ENCODE measurements at places on chromosomes 12 and 14. TPM values are rescaled to one million over a fixed set of nuclear protein-coding genes. Genes with fewer than 3 reads are reported as not detected.

Gene LRRIQ1
- not detected for total RNA-seq

Gene PDE3A
- total RNA-seq, result not detected

Gene WNT1
- not detected for total RNA-seq

- no peak overlapping the region for H3K4me3 ChIP-seq
- H3K27ac ChIP-seq, result no peak overlapping the region
- H3K27me3 ChIP-seq, result no peaks in the 10 kb centered on the region
- H3K36me3 ChIP-seq, result no peaks in the 10 kb centered on the region
- H3K4me1 ChIP-seq, result no peaks in the 10 kb centered on the region
- no peak for DNase-seq
Observed at GRCh38 chr14:59376686-59377085, 88.5 kb downstream of the GPR135 start.

- no peak overlapping the region for H3K4me3 ChIP-seq
- no peak for DNase-seq
- no peak overlapping the region for H3K27ac ChIP-seq
Observed at GRCh38 chr12:44058366-44058765, 222.5 kb downstream of the TMEM117 start.

GRCh38 chr12:56897844-56898361, 36.3 kb downstream of the SDR9C7 start:
- H3K36me3 ChIP-seq, result no peaks in the 10 kb centered on the region
- DNase-seq, result no peak
- no peak overlapping the region for H3K27ac ChIP-seq
- H3K27me3 ChIP-seq, result no peaks in the 10 kb centered on the region
- no peak overlapping the region for H3K4me3 ChIP-seq

DNA sequence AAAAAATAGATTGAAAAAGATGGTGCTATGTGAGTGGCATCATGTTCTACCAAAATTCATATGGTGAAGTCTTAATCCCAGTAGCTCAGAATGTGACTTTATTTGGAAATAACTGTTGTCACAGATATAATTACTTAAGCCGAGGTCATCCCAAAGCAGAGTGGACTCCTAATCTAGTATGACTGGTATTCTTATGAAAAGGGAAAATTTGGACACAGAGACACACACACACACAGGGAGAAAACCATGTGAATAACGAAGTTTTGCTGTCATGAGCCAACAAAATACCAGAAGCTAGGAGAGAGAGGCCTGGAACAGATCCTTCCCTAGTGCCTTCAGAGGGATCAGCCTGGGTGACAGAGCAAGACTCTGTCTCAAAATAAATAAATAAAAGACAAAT, 62.6 kb downstream of the FAR2 start:
- no peaks in the 10 kb centered on the region for H3K36me3 ChIP-seq
- no peaks in the 10 kb centered on the region for H3K4me1 ChIP-seq
- no peak for DNase-seq
- H3K4me3 ChIP-seq, result no peak overlapping the region
- no peaks in the 10 kb centered on the region for H3K27me3 ChIP-seq

DNA sequence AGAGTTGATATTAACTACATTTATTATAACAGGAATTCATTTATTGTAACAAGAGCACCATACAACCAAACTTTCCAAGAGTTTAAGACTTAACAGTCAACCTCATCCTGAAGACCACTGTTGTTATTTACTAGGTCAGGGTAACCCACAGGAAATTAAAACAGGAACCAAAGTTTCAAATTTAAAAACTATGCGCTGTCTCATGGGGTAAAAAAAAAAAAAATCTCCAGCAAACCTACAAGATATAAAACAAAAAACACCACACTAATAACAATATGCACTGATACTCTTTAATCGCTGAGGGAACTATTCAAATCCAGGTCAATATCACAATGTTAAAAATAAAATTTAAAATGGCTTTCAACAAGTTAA, 44.5 kb downstream of the FOXN3 start:
- peak overlapping the region; percentile 67 for H3K27ac ChIP-seq
- H3K27me3 ChIP-seq, result no peaks in the 10 kb centered on the region
- H3K4me3 ChIP-seq, result peak overlapping the region; percentile 36
- H3K36me3 ChIP-seq, result peaks cover 9% of the 10 kb centered on the region
- peaks cover 66% of the 10 kb centered on the region for H3K4me1 ChIP-seq

- H3K4me1 ChIP-seq, result peaks cover 39% of the 10 kb centered on the region
- peaks cover 13% of the 10 kb centered on the region for H3K36me3 ChIP-seq
- DNase-seq, result no peak
- peak overlapping the region; percentile 94 for H3K27ac ChIP-seq
- H3K27me3 ChIP-seq, result no peaks in the 10 kb centered on the region
Observed at GRCh38 chr12:14775636-14775980, 27.7 kb downstream of the WBP11 start.

DNA sequence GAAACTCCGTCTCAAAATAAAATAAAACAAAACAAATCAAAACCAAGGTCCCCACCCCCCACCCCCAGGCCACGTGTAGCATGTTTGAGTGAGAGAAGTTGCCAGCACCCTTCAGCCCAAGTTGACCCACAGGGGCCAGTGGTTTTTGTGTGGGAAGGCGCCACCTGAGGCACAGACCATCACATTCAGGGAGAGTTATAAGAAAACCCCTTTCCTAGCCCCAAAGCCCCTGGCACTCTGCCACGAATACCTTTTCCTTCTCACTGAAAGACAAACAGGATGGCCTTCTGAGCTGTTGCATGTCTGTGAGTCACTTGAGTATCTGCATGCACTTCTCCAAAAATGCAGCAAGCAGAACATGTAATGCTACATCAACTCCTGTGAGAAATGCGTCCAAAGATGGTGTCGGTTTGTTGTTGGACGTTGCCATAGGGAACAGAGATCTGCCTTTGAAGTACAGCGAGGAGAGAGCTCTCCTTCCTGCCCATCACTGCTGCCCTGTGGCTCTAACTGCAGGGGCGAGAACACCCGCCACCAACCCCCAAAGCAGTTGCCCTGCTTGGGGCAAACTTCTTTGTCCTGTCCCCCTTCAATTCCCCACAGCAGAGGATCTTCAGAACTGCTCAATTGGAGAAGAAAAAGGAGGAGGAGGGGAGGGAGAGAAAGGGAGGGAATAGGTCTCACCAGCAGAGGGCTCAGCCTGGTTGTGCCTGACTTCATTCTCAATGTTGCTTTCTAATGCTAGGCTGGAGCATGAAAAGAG, 2.7 kb upstream of the TRAF3 start:
- H3K27ac ChIP-seq, result peak overlapping the region; percentile 96
- H3K27me3 ChIP-seq, result no peaks in the 10 kb centered on the region
- H3K36me3 ChIP-seq, result peaks cover 13% of the 10 kb centered on the region
- H3K4me1 ChIP-seq, result peaks cover 76% of the 10 kb centered on the region
- peak; percentile 64 for DNase-seq
- peak overlapping the region; percentile 70 for H3K4me3 ChIP-seq

- H3K27me3 ChIP-seq, result peaks cover 47% of the 10 kb centered on the region
- H3K4me1 ChIP-seq, result peaks cover 17% of the 10 kb centered on the region
- H3K4me3 ChIP-seq, result no peak overlapping the region
- H3K27ac ChIP-seq, result no peak overlapping the region
- no peak for DNase-seq
Observed at GRCh38 chr12:107325075-107325608, 231.8 kb upstream of the CRY1 start.

GRCh38 chr14:66507181-66507721, 696 bp upstream of the GPHN start:
- H3K4me1 ChIP-seq, result peaks cover 26% of the 10 kb centered on the region
- H3K4me3 ChIP-seq, result peak overlapping the region; percentile 97
- H3K27me3 ChIP-seq, result peaks cover 6% of the 10 kb centered on the region
- peaks cover 9% of the 10 kb centered on the region for H3K36me3 ChIP-seq
- DNase-seq, result no peak
- peak overlapping the region; percentile 86 for H3K27ac ChIP-seq

DNA sequence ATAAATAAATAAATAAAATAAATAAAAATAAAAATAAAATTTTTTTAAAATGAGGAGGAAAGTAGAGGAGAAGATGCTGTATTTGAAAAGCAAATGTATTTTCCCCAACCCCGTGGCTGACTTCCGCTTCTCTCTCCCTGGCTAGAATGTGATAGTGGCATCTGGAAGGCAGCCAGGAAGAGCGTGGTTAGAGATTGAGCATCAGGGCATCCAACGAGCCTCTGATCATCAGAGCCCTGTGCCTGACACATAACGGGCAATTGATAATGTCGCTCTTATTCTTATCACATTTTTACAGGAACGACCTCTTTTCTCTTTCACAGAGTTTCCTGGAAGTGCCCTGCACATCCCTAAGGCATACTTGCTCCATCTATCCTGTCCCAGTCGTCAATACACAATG, 496.9 kb upstream of the TMEM132C start:
- no peak overlapping the region for H3K4me3 ChIP-seq
- H3K36me3 ChIP-seq, result no peaks in the 10 kb centered on the region
- no peak overlapping the region for H3K27ac ChIP-seq
- no peaks in the 10 kb centered on the region for H3K27me3 ChIP-seq
- no peaks in the 10 kb centered on the region for H3K4me1 ChIP-seq

GRCh38 chr14:100994756-100995330, 91.3 kb upstream of the RTL1 start:
- H3K27me3 ChIP-seq, result no peaks in the 10 kb centered on the region
- no peak overlapping the region for H3K27ac ChIP-seq
- H3K4me3 ChIP-seq, result no peak overlapping the region
- no peaks in the 10 kb centered on the region for H3K4me1 ChIP-seq
- DNase-seq, result no peak
- H3K36me3 ChIP-seq, result no peaks in the 10 kb centered on the region

- peaks cover 3% of the 10 kb centered on the region for H3K27me3 ChIP-seq
- H3K4me1 ChIP-seq, result no peaks in the 10 kb centered on the region
- H3K36me3 ChIP-seq, result no peaks in the 10 kb centered on the region
- no peak for DNase-seq
- H3K4me3 ChIP-seq, result no peak overlapping the region
- H3K27ac ChIP-seq, result no peak overlapping the region
Observed at GRCh38 chr14:104573930-104574329, 5.6 kb upstream of the C14orf180 start.

DNA sequence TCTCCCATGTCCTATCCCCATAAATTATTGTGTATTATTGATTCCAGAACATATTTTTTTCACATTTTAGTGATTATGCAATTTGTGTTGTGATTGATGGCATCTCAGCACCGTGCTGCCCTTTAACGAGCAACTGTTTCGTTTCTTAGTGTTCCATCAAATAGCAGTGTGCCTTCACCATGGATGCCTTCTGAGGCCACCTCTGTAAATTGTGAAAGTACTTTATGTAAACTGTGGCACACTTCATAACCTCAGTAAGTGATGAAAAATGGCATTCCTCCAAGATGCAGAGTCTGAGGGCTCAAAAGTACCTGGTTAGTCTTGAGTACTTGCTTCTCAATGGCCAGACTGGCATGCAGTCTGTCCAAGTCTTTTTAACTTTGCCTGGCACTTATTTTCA, 8.2 kb downstream of the CHST11 start:
- DNase-seq, result no peak
- H3K4me1 ChIP-seq, result peaks cover 94% of the 10 kb centered on the region
- peaks cover 8% of the 10 kb centered on the region for H3K36me3 ChIP-seq
- peak overlapping the region; percentile 28 for H3K4me3 ChIP-seq
- H3K27me3 ChIP-seq, result no peaks in the 10 kb centered on the region

DNA sequence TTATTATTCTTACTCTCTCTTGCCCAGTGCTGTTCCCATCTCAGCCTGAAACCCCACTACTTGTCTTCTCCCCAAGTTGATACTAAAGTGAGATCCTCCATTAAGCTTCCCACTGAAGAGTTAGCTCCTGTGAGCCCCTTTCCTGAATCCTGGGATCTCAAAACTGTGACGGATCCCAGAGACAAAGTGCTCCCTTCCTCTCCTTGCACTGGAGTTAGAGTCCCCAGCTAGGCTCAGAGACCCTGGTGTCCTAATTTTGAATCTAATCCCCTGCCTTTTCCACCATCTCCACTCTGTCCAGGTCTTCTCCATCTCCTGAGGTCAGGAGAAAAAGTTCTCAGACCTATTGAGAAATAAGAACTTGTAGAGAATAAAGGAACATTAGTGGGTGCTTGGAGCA, 17.6 kb upstream of the TBX3 start:
- no peak for DNase-seq
- no peaks in the 10 kb centered on the region for H3K36me3 ChIP-seq
- no peak overlapping the region for H3K27ac ChIP-seq
- H3K4me1 ChIP-seq, result no peaks in the 10 kb centered on the region

DNA sequence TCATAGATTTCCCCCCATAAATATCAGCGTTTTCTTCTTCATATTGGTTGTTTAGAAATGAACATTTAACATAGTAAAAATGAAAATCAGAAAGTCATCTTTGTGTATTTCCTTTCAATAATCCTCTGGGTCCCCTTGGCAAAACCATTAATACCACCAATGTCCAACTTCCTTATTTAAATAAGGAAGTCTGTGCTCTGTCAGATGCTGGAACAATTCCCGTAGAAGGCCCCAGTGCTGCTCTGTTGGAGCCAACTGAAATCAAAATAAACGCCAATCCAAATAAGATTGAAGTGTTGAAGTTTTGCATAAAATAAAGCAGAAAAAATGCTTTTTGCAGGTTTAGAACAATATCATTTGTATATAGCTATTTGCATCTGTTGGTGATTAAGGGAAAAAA, 93.1 kb downstream of the PPM1H start:
- H3K4me1 ChIP-seq, result no peaks in the 10 kb centered on the region
- no peak overlapping the region for H3K4me3 ChIP-seq
- DNase-seq, result no peak
- no peaks in the 10 kb centered on the region for H3K27me3 ChIP-seq

DNA sequence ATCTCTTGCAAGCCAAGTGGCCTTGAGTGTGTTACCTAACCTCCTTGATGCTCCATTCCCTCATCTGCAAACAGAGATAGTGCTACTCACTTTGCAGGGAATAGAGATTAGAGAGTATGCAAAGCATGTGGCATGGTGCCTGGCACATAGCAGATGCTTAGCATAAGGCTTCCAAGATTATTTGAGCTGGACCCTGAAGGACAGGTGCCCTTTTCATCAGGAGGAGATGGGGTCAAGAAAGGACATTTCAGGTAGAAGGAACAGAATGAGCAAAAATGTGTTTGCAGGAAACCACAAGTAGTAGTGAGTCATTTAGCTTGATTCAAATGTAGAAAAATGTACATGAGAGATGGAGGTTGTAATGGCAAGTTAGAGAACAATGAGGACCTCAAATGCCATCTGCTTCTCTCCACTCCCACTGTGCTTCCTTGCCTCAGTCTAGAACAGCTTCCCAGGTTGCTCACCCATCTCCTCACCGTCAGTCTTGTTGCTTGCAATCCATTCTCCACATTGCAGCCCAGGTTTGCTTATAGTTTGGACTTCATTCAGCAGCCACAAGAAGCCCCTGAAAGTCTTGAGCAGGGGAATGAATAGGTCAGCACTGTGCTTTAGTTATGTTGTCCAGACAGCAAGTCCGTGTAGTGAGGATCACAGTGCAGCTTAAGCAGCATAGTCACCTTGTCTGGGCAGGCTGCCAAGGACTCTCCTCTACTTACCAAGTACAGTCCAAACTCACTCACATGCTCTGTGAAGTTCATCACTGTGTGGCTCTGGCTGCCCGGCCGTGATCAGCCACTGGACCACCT, 536.3 kb upstream of the CCDC196 start:
- DNase-seq, result no peak
- peaks cover 32% of the 10 kb centered on the region for H3K27me3 ChIP-seq
- H3K4me3 ChIP-seq, result no peak overlapping the region
- H3K36me3 ChIP-seq, result no peaks in the 10 kb centered on the region
- no peaks in the 10 kb centered on the region for H3K4me1 ChIP-seq
- H3K27ac ChIP-seq, result no peak overlapping the region

GRCh38 chr14:22383515-22384166, 205.4 kb downstream of the DAD1 start:
- peak; percentile 57 for DNase-seq
- peak overlapping the region; percentile 61 for H3K4me3 ChIP-seq
- H3K36me3 ChIP-seq, result no peaks in the 10 kb centered on the region
- H3K27me3 ChIP-seq, result no peaks in the 10 kb centered on the region

Measured in activated B cell treated with CpG ODN at 0.5 μM for 24 hours (primary cell).